ENCODE measurements at places on chromosomes 4 and X. TPM values are rescaled to one million over a fixed set of nuclear protein-coding genes. Genes with fewer than 3 reads are reported as not detected.

GRCh38 chr4:16967722-16968121 is 69.3 kb upstream of the LDB2 start:
- no peak for DNase-seq

Gene CYTL1
- total RNA-seq: not detected

DNA sequence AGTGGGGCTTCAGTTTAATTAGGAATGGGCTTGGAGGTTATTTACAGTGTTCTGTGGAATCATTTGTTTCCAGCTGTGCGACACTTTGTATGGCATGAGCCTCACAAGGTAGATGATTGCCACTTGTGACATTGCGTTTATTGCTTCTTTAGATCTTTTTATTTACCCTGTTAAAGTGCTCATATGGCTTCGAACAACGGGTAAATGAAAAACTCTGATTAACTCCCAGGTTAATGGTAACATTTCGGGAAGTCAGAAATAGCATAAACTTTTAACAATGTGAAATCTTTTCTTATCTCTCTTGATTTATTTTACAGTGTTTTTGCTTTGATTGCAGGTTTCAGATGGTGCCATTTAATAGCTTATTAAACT is 494.3 kb downstream of the IDS start:
- DNase-seq: no peak

DNA sequence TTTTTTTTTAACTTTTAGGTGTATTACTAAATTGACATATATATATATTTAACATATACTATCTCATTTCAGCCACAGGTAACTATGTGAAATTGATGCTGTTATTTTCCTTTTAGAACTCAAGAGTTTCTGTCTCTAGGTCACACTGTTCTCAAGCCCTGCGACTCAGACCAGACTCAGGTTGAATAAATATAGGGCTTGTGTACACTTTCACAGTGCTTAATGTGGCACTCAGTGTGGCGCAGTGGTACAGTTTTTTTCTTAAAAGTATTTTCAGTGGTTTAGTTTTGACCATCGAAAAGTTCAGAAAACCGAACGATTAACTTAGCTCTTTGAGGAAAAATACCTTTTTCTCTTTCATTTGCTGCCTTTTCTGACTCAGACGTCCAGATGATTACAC is 24.7 kb downstream of the PACRGL start:
- DNase-seq: no peak

Gene CFP
- 0.78 TPM for total RNA-seq

Measured in mammary epithelial cell (primary cell).